ENCODE measurements at places on chromosomes 5 and 9.

DNA sequence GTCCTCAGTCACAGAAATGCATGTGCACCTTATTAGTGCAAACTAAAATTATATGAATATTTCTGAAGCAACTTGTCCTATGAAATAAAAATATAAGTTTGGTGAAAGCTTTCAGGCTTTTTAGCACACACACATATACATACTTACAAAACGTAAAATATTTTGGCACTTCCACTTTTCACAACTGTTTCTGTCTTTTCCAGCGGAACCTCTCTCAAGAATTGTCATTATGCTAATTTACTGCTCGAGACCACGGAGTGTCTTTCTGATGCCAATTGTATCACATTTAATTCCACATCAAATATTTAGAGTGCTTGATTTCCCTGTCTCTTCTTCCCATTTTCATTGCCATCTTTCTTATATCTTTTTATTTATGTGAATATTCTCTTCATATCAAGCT lies 100.4 kb downstream of the MEF2C start:
- no peak for DNase-seq

GRCh38 chr9:113376634-113377567 lies at the start of gene HDHD3:
HDHD3 (minus strand) TSS chr9:113376986; CDS start chr9:113374354, 2,632 bp downstream.
- no peak for DNase-seq

DNA sequence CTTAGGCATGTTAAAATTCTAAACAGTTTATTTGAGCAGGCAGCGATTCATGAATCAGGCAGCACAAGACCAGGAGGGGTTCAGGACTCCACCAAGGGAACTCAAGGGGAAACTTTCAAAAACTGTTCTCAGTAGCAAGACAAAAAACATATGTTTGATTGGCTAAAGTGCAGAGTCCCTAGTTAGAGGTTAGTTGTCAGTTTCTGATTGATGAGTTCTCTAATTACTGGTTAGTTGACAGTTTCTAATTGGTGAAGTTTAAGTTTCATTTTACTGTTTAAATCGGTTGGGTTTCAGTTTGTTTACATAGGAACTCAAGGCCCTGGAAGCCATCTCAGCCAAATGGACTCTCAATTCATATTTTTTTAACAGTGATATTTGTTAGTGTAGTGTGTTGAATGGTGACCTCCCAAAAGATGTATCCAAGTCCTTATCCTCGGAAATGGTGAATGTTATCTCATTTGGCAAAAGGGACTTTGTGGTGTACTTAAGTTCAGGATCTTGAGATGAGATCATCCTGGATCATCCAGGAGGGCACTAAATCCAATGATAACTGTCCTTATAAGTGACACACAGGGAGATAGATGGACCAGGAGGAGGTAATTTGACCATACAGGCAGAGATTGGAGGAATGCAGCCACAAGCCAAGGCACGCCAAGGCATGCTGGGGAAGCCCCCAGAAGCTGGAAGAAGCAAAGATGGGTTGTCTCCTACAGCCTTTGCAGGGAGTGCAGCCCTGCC lies 219.2 kb upstream of the RAI14 start:
- DNase-seq, result no peak

DNA sequence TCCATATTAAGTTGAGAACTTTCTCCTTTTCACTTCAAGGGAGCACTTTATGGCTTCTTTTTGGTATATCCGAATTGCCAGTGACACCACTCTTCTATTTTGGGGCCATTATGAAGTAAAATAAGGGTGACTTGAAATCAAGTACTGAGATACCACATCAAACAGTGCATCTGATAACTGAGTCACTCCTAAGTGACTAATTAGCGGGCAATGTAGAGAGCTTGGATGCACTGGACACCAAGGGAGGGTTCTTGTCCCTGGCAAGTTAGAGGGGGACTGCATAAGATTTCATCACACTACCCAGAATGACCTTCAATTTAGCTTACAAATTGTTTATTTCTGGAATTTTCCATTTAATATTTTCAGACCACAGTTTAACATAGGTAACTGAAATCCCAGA lies 813.9 kb upstream of the CDH10 start:
- no peak for DNase-seq

DNA sequence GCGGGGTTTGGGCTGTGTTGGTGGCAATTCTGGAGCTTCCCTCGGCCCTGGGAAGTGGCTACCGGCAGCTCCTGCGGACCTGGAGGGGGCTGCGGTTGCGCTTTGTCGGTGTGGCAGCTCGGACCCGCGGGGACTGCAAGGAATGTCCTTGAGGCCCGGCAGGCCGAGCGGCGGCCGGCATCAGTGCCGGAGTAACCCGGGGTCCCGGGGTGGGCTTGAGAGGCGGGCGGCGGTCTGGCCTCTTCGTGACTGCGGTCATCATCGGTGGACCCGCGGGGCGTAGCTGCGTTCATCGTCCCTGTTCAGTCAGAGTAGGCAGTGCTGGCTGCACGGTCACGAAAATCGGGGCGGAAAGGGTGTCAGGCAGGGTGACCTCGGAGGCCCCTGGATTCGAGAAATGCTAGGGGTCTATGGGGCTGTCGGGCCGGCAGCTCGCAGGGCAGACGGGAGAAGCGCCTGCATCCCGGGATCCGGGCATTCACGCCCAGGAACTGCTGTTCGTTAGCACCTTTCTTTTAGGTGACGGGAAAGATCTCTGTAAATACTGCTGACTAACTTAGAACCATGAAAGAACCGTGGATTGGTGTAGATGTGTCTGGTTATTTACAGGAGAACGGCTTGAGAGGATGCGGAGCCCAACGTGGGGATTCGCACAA lies 474 bp downstream of the HMGCR start:
- no peak for DNase-seq

GRCh38 chr9:112848316-112849151 lies 42.1 kb downstream of the SLC46A2 start:
- DNase-seq, result no peak

DNA sequence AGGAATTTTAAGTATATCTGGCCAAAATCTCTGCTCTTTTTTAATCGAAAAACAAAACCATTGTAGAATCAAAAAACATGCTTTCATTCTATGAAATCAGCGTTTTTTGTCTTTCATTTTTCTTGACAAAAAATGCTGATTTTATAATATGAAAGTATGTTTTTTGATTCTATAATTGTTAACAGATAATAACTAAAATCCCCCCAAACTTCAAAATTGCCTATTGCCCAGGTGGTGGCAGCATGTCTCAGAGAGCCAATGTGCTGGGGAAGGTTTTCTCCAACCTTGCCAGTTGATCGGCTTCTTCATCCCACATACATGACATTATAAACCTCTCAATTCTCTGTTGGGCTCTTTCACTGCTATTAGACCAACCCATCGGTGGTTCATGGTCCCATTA lies 5.1 kb upstream of the SMIM15 start:
- no peak for DNase-seq

- no peak for DNase-seq
Observed at GRCh38 chr5:21168557-21168956, 1180.6 kb upstream of the CDH18 start.

DNA sequence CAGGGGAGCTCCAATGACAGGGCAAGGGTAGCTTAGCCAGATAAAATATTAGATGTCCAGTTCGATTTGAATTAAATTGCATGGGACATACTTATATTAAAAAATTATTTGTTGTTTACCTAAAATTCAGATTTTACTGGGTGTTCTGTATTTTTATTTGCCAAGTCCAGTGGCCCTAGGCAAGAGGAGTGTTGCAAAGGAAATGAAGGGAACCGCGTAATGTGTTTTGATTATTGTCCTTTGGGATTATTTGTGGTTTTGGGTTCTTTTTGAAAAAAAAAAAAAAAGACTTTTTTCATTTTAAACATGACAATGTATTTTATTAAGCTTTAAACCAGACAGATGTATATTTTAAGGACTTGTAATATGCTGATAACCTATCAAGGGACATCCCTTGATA lies 179.3 kb downstream of the C9orf152 start:
- DNase-seq, result no peak

DNA sequence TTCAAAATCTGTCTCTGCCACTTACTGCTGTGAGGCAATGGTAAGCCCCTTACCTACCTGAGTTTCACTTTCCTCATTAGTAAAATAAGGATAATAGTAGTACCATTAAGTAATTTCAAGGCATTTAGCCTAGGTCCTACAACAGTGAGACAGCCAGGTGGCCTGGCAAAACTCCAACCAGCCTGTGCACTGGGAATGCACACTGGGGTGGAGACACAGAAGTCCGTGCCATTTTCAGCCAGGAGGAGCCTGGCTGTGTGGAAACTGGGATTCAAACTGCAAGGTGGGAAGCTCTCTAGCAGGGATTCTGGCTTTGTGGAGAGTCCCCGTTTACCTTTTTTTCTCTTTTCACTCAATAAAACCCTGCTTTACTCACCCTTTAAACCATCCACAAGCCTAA lies 630.4 kb downstream of the PRELID2 start:
- DNase-seq, result no peak

DNA sequence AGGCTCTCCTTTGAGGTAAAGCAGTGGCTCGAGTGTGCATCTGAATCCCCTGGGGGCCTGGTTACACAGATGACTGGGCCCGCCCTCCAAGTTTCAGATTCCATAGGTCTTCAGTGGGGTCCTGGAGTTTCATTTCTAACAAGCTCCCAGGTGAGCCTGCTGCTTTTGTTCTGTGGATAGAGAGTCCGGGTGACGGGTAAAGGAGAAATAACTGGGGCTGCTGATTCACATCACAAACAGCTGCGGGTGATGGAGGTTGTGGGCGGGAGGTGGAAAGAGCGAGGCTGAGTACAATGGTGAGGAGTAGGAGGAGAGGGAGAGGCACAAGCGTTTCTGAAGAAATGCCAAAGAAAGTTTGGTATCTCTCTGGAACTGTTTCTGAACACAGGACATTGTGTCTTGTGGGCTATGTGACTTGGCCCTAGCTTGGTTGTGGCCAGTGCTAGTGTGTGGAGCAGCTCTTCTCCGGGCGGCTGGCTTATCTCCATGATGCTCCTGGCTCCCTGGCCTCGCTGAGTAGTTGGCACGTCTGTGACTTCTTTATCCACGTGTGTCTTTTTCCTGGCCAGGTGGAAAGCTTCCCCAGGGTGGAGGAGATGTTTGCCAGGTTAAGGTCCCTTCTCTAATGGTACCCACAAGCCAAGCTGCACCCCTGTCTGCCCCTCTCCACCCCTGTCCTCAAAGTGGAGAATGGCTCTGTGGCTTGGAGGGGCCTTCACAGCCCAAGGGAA lies 61.7 kb downstream of the HSPA4 start:
- no peak for DNase-seq

DNA sequence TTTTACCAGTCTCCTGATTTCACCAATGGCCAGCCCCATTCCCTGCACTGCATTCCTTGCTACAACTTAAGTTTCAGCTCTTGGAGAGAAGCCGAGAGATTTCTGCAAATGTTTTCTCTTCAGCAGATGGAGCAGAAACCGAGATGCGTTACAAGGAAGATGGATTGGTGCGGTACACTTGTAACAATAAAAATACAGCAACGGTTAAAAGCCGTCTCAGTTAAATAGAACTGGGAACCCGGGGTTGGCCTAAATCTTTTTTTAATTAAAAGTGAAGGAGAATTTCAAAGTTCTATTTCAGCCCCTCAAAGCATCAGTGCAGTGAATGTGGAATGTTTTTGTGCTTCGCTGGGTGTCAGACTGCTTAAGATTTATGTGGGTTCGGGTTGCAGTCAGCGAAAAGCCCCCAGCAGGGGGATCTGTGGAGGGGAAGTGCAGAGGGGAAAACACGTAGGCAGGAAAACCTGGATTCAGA lies 19.8 kb downstream of the BRINP1 start:
- no peak for DNase-seq

- DNase-seq, result no peak
Observed at GRCh38 chr5:148085310-148085709, 21.5 kb downstream of the SPINK5 start.

- no peak for DNase-seq
Observed at GRCh38 chr5:60161340-60161934, 267.9 kb upstream of the PDE4D start.

DNA sequence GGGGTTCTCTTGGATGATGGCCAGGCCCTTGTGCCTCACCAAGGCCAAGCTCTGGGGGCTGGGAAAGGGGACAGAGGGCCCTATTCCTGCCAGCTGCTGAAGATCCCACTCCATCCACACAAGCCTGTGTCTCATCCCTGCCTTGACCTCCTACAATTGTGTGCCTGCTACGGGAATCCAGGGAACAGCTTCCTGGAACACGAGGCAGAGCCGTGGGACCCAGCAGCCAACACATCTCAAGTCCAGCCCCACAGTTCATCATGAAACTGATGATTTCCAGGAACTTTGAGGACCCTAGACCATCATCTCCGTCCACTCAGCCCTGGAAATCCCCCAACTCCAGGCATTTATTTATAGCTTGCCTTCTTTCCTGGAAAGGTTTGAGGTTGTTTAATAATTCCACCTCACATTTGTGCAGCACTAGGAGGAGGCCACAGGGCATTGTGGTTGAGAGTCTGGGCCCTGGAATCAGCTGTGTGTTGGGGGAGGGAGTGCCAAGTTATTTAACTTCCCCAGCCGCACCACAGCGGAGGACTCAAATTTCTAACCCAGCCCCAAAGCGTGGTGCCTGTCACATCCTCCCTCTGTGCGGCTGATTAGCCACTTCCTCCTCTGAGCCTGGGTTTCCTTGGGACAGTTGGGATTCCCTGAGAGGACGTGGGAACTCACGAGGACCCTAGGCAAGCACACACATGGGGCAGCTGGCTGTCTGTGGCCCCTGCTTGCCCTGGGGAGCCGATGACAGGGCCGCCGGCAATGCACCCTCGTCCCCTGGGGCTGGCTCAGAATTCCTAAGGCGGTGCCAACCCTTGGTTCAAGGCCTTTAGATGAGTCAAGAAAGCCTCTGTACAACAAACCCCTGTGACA lies 58.2 kb upstream of the GGTA1 start:
- peak; percentile 55 for DNase-seq

- DNase-seq, result no peak
Observed at GRCh38 chr5:1785062-1785461, 14.6 kb downstream of the MRPL36 start.

DNA sequence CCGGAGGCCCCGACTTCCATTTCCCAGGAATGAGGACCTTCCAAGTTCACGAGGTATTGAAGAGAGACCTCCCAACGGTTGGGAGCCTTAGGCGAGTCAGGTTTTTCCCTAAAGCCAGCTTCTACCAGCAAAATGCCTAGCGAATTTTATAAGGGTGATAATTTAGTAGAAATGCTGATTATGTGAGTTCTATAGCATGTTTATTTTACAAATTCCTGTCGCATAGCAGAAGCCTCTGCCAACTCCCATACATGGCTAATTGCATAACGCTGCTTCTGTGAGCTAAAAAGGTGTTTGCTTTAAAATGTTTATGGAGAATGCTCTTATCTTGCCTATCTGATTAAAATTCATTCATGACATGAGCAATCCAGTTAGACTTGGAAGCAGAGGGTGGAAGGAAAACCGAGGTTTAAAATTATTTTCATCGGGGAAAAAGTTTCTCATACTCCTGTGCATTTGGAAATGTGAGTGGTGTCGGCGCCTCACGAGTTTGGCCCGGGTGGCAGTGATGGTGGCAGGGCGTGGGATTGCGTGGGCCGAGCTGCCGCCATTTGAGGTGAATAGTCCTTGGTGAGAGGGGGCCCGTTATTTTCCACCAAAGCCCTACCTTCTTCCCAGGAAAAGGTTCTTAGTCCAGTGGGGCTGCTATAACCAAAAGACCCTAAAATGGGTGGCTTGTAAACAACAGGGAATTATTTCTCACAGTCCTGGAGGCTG lies 104.4 kb upstream of the FCN2 start:
- DNase-seq, result no peak
